ENCODE measurements at places on chromosomes 5 and 9.

GRCh38 chr5:94031631-94032030, 290.2 kb upstream of the POU5F2 start:
- no peak for DNase-seq

DNA sequence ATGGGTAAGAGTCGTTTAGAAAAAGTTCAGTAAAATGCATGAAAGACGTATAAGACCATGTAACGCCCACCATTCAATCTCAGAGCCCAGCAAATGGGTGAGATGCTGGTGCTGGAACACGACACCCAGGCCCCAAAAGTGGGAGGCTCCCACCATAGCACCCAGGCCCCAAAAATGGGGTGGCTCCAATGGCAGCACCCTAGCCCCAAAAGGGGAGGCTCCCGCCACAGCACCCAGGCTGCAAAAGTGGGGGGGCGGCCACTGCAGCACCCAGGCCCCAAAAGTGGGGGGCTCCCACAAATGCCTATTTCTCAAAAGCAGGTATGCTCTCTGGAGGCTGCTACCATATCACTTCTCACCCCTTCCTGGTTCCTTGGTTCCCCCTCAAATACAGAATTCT, 12.7 kb downstream of the FSTL4 start:
- no peak for DNase-seq

GRCh38 chr9:127611603-127611898, 526 bp upstream of the STXBP1 start:
- DNase-seq, result no peak

GRCh38 chr5:143920772-143921171, 108.8 kb downstream of the HMHB1 start:
- DNase-seq, result no peak

DNA sequence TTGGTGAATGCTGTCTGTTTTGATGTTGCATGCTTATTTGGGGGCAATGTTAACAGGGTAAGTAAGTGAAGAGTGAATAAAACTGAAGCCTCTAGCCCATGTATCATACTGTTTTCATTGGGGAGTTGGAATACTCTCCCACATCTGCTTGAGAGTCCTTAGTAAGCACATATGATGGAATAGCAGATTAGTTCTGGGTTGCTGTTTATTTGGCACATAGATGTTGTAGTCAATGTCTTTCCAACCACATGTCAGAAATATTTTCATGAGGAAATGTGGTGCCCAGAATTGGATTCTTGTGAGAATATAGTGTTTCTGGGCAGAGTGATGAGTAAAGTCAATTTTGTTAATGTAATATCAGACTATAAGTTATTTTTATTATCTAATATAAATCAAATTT, 611.7 kb upstream of the FTMT start:
- DNase-seq, result no peak

- DNase-seq, result no peak
These were observed 10.0 kb downstream of the DMXL1 start for GRCh38 chr5:119080936-119081335.

DNA sequence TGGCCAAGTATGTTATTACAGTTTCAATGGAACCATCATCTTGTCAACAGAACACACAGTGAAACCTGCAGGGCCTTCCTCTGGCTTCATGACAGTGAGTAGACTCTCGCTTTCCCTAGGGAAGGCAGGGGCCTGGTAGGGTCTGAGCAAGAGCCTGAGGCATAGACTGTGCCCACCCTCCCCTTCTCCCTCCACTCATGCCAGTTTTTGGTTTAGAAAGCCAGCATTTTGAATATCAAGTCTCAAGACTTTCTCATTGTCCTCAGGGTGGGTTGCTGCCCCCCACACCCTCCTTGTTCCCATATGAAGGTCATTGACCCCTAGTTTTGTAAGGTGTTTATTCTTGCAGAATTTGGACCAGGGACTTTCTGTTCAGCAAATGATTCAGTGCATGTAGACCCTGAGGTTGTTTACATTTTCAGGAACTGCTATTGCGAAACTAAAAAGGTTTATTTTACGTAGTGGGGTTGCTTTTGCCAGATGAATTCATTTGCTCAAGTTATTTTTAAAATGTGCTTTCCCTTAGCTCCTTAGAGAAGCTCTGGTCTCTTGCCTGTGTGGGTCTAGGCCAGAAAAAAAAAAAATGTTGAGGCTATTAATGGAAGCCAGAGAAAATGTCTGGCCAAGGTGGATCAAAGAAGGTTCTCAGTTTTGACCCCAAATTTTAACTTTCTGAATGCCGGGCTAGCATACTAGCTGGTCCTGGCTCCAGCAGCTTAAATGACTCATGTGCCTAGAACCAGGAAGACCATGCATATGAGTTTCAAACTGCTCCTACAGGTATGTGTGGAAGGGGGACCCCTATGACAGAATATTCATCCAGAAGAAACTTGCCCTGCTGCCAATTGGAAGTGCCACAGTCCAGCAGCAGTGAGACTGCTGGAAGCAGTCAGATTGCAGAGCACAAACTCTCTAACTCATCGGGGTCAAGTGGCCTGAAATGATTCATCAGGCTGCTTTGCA, 10.1 kb upstream of the MOB3B start:
- DNase-seq, result no peak

DNA sequence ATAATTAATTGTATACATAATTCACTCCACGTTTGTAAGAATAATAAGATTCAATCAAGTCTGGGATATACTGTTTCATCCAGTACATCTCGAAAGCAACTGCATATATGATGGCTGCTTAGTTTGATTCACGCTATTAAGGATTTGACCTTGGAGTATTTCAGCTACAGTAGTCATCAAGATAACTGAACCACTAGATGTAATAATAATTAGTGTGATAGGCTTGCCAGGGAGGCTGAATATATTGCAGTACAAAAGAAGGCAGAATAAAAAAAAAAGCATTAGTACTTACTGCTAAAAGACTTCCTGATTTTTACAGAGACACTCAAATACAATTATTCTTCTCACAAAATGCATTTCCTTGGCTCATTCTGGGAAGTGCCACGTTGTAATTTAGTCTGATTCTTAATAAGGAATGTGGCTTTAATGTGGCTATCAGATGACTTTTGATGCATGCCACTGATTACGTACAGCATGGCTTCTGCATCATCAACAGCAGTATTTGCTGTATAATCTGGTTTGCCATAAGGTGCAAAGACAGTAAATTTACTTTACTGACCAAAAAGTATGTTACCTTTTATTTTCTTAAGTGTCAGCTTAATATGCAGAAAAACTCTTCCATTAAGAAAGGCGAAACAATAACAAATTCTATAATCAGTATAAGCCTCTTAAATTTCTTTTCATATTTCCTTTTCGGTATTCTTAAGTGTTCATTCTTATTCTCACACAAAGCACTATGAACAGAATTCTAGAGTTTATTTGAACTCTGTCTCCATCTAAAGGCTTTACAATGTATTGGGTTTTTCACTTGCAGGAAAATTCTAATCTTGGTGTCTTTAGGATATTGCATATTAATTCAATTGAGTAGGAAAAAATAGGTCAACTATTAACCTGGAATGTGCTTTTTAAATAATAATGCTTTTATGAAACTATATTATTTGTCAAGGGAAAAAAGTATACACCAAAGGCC, 166.4 kb downstream of the SLF1 start:
- DNase-seq, result no peak

GRCh38 chr9:93343663-93344062, 107.8 kb upstream of the FAM120A start:
- no peak for DNase-seq

DNA sequence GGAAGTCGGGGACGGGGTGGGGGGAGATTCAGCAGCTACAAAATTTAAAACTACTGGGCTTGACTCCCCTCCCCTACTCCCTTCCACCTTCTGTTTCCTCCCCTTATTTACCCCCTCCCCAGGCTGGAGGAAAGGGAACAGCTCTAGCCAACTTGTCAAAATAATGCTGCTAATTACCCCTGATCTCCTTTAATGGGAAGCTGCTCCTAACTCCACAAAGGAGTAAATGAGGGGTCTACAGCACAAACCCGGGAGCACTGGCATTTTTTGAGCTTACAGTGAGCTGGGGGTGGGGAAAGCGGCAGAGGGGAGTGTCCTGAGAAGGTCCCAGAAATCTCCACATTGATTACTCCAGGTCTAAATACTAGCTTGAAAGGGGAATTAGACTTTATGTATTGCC, 3.1 kb downstream of the PTCH1 start:
- DNase-seq, result no peak

- no peak for DNase-seq
These were observed 23.2 kb downstream of the FGD3 start for GRCh38 chr9:92970467-92970923.

GRCh38 chr5:126122942-126123341, 300.3 kb upstream of the GRAMD2B start:
- DNase-seq, result no peak

DNA sequence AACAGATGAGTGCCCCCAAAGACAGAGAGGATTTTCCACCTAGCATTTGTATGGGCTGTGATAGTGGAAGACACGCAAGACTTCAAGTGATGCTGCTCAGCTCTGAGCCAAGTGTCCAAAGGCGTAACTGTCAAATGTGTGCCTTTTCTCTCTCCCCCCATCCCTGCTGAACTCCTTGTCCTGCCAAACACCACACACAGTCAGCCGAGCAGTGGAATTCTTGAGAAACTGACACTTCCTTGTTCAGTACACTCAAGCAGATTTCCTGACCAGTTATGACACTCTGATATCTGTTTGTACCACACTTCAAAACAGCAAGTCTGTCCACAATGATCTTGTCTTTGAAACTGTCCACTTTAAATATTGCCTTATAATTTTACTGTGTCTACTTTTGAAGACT, 166.4 kb downstream of the PIK3R1 start:
- no peak for DNase-seq

DNA sequence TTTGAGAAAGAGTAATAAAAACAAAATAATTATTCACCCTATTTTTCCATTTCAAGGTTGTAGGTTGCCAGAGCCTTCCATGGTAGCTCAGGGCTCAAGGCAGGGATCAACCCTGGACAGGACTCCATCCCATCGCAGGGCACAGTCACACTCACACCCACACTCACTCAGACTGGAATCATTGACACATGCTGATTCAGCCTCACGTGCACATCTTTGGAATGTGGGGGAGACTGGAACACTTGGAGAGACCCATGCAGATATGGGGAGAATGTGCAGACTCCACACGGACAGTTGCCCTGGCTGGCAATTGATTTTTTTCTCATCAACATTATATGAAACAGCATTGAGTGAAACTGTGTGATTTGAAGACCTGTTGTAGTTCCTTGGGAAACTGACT, 234.1 kb downstream of the ADGRV1 start:
- no peak for DNase-seq

GRCh38 chr9:78972303-78972999, 599.3 kb upstream of the TLE4 start:
- no peak for DNase-seq

GRCh38 chr9:105413525-105413924, 34.3 kb upstream of the FSD1L start:
- no peak for DNase-seq

- no peak for DNase-seq
These were observed 84.9 kb downstream of the SNX18 start for GRCh38 chr5:54602475-54602874.

DNA sequence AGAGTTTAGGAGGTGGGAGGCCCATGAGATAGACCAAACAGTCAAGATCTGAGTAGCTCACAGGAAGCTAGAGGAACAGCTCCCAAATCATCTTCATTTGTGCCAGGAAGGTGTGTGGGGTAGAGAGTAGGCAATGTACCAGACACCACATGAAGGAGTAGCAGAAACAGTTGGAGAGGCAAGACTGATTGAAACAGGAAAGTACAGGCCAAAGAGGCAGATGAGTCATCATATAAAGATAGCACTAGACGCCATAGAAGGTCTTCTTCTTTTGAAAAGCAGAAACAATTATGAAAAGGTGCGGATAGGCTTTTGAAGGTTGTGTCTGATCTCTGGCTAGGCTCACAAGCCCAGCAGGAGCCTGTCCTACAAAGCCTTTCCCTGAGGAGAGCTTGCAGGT, 62.7 kb upstream of the PALM2AKAP2 start:
- DNase-seq, result no peak

GRCh38 chr5:126031989-126032716, 391.1 kb upstream of the GRAMD2B start:
- no peak for DNase-seq

DNA sequence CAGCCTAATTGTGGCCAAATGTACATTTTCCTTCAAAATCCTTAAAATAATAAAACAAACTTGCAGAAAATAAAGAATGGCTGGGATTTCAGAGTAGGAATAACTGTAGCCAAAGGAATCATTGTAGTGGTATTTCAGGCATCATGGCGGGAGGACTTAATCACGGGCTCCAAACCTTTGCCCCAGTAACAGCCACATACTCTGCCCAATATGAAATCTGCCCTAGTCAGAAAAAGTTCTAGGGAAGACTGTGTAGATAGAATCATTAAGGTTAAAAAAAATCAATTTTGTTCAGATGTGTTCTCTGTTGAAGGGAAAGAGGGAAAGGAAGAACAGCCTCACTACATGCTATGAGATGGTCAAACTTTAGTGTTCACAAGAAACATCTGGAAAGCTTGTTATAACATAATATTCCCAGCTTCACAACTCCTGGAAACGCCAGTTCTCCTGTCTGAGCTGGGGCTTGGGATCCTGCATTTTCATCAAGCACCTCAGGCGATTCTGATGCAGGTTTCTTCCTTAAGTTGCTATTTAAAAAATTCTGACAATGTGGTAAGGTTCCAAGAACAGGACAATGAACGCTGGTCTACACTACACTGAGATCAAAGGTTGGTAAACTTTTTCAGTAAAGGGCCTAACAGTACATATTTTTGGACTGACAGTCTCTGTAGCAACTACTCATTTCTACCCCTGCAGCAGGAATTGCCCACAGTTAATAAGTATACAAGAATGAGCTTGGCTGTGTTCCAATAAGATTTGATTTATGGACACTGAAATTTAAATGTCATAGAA, 87.9 kb downstream of the CEMIP2 start:
- DNase-seq, result no peak

DNA sequence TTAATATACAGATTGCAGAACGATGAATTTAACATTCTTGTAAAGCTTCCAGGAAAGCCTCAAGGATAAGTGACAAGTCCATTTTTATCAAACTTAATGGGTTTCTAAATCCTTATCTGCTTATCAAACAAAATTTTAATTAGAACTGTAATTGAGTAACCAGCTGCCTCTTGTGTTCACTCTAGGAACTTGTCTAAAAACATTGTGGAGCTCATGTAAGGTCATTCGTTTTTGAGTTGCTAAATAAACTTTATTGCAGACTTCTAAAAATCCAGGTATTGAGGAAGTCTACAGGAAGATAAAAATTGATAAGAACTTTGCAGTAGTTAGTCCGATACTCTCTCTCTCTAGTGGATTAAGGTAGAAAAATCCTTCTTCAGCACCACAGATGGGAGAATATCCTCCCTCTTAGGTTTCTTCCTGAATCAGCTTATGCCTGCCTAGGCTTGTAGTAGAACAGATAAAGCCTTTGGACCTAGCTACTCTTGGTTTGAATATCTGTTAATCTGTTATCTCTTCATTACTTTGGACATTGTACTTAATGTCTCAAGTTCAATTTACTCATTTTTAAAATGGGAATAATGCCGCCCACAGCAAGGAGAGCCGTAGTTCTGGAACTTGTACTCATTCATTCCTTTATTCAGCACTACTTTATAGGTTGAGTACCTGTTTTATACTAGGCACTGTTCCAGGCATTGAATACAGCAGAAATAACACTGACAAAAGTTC, 60.0 kb upstream of the DHFR start:
- no peak for DNase-seq

All from GOT3 (cell line).